ENCODE measurements at places on chromosomes 12 and 14. TPM values are rescaled to one million over a fixed set of nuclear protein-coding genes. Genes with fewer than 3 reads are reported as not detected.
A peak's percentile ranks its signal among the peaks of the same experiment; 100 is the strongest.

Gene EPYC
- not detected for total RNA-seq

Gene ALDH1L2
- total RNA-seq = 1.3 TPM

DNA sequence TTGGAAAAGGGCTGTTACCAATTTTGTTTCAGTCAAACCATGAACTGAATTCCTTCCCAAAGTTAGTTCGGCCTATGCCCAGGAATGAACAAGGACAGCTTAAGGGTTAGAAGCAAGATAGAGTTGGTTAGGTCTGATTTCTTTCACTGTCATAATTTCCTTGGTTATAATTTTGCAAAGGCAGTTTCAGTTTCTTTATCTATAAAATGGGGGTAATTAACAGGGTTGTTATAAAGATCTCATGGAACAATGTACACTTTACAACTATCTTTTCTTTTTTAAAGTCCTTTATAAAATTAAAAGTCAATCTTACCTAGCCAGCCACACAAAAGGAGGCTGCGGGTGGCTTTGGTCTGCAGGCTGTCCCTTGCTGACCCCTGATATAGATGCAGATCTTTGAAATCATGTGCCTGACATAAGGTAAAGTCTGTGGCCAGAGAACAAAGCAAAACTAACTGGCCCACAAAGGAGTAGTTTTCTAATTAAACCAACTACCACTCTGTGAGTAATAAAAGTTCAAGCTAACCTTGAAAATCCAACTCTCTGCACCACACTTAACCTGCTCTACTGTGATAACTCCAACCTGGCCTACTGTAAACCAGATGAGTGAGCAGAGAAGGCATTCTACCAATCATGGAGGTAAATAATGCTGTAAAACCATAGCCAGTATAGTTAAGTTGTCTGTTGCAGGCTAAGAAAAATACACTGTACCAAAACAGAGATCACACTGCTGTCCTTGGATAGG is 49.5 kb downstream of the SLC38A1 start:
- DNase-seq = no peak

Gene GLTP
- 76.3 TPM for total RNA-seq

Gene RNASE11
- not detected for total RNA-seq

GRCh38 chr14:105082703-105083102 is 17.5 kb upstream of the GPR132 start:
- DNase-seq = no peak

DNA sequence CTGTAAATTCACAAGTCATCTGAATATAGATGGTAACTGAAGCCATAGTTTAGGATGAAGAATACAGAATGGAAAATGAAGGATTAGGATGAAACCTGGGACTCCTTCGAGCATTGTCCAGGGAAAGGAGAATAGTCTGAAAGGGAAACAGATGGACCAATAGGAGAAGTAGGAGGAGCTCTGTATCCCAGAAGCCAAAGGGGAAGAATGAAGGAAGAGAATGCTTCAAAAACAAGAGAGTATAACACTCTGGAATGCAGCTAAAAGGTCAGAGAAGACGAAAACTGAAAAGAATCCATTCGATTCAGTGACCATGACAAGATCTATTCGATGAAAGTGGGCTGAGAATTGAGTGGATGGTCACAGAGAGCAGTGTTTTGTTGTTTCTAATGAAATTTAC is 1.0 kb downstream of the GMFB start:
- DNase-seq = no peak

DNA sequence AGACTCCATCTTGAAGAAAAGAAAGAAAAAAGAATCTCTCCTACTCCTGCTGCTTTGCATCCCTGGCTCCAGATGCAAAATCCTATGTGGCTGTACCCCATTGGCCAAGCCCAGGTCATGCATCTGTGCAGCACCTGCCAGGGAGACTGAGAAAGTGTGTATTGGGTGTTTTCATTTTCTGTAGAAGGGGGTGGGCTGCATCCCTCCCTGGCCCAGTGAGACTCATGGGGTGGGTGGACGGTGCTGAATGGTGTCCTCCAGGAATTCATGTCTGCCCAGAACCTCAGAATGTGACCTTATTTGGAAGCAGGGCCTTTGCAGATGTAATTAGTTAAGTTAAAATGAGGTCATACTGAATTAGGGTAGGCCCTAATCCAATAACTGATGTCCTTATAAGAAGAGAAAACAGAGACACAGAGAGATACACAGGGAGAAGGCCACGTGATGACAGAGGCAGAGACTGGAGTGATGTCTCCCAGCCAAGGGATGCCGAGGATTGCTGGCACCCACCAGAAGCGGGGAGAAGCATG is 23.2 kb downstream of the MOAP1 start:
- no peak for DNase-seq

Gene VDR
- 140 TPM for total RNA-seq

DNA sequence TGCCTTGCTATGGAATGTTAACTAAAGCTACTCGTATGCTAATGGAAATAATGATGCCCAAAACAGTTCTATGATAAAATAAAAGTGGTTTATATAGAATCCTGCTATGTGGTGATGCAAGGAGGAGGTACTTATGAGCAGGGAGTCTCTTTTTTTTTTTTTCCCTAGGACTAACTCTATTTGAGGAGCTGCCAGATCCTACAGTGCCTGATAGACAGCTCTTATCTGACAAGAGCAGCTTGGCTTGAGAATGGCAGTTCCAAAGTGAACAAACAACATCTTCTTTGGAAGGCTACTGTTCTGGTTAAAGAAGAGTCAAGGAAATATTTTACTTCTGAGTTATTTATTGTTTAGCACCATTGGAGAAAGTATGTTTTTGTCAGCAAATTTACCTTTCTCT is 10.2 kb upstream of the ACSM4 start:
- no peak for DNase-seq

DNA sequence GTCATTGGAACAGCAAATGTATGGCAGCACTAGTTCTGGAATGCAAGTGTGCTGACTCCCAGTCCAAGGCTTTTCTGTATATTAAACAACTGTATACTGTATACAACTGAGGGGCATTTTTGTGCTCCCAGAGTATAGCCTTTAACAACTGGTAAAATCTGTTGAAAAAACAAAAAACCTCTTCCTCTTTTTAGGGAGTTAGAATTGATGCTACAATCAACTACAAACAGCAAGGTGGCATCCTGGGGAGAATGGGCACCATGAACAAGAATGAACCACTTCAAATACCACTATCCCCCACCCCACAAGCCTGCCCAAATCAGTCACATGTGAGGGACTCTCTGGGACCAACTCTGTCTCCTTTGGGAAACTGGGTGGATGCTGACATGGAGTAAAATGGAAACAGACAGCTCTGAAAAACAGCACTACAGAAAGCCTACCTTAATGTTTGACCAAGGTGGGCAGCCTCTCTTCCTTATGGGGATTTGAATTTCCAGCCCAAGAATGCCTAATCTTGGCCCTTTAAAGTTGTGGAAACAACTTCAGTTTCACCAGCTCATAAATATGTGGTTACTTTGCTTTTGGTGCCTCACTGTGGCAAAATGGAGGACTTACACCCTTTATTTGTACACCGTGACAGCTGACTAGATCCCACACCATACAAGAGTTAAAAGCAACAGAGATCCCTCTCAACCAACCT is 7.5 kb downstream of the VTI1B start:
- DNase-seq = peak; percentile 30

Gene CEP170B
- 57.2 TPM for total RNA-seq

DNA sequence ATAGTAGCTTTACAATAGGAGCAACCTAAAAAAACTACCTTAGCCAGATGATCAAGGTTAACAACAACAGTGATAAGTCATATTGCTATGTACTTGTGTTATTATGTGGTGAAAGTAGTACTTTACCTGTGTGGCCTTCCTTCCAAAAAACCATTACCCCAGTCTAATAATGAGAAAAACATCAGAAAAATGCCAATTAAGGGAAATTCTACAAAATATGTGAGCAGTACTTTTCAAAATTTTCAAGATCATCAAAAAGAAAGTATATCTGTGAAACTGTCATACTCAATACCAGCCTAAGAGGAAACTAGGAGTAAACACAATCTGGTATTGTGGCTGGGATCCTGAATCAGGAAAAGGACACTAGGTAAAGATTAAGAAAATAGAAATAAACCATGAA is 165.3 kb upstream of the PKP2 start:
- DNase-seq = no peak

Gene NPFF
- not detected for total RNA-seq

Gene SRP54
- 43.5 TPM for total RNA-seq

DNA sequence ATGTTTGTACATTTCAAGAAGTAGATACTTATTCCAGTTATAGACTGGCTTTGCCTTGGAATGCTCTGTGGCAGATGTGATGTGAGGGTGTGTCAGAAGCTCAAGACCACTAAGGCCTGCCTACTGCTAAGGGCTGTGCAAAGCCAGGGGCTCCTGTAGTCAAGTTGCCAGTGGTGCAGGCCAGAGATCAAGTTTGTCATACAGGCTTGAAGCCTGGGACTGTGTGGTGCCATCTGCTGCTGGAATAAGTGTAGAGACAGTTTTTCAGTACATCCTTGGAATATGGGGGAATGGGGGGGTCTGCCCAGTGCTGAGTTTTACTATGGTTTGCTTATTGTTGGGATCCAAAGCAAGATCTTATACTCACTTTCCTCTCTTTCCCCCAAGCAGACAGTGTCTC is 649.9 kb upstream of the FOXG1 start:
- no peak for DNase-seq

- DNase-seq = no peak
Observed at GRCh38 chr12:76719171-76720041, 44.5 kb upstream of the ZDHHC17 start.

GRCh38 chr12:12714276-12715021 is 2.7 kb upstream of the CDKN1B start:
- peak; percentile 75 for DNase-seq

DNA sequence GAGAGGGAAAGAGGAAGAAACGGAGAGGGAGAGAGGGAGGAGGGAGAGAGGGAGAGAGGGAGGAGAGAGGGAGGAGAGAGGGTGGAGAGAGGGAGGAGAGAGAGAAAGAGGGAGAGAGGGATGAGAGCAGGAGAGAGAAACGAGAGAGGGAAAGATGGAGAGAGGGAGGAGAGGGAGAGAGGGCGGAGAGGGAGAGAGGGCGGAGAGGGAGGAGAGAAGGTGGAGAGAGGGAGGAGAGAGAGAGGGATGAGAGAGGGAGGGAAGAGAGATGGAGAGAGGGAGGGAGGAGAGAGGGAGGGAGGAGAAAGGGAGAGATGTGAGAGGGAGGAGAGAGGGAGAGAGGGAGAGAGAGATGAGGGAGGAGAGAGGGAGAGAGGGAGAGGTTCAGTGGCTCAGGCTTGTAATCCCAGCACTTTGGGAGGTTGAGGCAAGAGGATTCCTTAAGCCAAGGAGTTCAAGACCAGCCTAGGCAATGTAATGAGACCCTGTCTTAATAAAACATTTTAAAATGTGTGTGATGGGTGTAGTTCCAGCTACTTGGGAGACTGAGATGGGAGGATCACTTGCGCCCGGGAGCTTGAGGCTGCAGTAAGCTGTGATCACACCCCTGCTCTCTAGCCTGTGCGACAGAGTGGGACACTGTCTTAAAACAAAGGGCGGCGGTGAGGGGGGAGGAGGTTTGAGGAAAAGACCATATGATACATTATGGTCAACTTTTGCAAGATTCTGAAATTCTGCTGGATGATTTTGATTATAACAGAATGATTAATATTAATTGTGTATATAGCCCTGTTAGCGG is 21.3 kb upstream of the SNRPF start:
- DNase-seq = no peak

Gene RAB3IP
- 34.5 TPM for total RNA-seq

Gene FOXA1
- total RNA-seq = 70.5 TPM

DNA sequence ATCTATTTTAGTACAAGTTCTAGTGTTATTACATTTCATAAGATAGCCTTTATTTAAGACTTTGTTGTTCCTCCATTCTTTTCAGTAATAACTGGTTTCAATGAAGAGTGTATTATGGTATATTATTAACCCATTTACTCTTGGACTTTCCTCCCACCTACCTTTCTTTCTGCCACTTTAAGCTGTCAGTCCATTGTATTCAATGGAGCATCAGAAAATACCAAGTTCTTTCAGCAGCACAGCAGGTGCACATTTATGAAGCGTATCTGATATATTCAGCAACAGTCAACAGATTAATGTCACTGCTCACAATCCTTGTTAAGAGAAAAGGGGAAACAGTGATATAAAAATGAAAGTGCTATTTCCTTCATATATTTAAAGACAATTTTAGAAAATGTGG is 660.9 kb downstream of the C12orf50 start:
- no peak for DNase-seq

- DNase-seq = no peak
Observed at GRCh38 chr14:23568600-23569331, 1.2 kb upstream of the AP1G2 start.

Gene KRT77
- not detected for total RNA-seq

GRCh38 chr12:113462117-113462774 is 9.4 kb downstream of the LHX5 start:
- peak; percentile 78 for DNase-seq

DNA sequence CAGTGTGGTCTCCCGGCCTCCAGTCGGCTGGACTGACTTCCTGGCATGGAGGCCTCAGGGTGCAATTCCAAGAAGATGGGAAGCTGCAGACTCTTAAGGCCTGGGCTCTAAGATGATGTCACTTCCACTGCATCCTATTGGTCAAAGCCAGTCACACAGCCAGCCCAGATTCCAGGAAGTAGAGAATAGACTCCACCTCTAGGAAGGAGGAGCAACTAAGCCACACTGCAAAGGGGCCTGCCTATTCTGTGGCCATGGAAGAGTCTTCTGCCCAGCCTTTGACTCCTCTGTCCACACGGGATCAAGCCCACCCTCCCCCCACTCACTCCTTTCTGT is 103.9 kb upstream of the RFLNA start:
- no peak for DNase-seq

Gene TDG
- 24.0 TPM for total RNA-seq

Gene SLC5A8
- total RNA-seq = 0.30 TPM

DNA sequence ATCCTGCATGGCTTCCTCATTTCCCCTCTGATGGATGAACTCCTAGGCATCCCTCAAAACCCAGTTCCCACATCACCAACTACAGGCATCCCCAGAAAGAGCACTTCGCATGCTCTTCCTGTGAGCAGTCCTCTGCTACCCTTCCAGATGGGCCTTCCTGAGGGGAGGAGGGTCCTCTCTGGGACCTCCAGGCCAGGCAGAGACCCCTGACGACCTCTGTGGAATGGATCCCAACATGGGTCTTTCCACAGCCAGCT is 1.9 kb downstream of the AKT1 start:
- DNase-seq = no peak
